ENCODE measurements at places on chromosomes 12 and 14.

DNA sequence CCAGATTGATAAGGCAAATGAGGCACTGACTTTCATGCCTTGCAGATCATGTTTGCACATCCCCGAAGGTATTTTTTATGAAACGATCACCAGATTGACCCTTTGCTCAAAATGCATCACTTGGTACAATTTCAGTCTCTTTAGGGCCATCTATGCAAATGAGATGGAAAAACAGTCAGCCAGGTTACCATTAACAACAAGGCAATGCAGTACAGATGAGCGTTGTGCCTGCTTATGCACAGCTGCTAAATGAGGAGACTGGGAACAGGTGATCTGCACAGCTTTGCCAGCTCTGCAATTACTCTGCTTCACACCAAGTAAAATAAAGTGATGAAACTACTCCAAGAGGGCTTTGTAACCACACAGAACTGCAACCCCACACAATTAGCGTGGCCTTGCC lies 26.1 kb upstream of the PLEKHG7 start:
- DNase-seq = no peak

DNA sequence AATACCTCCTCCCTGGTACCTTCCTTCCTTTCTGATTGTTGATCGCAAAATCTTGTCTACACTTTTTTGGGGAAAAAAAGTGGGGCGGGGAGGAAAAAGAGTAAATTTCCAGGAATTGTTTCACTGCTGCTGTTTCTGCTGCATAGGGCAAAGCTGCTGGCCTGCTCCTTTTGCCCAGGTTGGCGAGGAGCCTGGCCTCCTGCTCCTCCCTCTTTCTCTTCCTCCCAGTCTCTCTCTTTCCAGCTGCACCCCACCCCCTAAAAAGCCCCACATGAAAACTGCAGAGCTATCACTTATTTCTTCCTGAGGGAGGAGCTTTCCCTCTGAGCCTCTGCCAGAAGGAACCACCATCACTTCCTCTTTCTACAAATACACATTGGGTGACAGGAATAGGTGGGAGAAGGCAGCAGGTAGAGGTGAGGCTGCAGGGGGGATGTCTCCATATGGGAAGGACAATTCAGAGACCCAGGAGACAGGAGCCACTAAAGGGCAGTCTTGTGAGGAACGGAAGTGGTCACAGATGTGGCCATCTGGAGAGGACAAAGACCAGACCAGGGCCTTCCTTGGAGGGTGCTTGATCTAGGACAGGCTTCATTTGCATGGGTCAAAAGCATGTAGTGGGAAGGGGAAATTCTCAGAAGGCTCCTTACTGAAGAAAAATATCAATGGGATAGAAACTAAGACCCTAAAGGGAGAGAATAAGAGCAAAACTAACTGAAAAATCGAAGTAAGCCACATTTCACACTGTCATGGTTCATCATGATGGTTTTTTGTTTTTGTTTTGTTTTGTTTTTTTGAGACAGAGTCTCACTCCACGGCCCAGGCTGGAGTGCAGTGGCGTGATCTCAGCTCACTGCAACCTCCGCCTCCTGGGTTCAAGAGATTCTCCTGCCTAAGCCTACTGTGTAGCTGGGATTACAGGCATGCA lies 14.8 kb downstream of the ZBTB39 start:
- DNase-seq = no peak

DNA sequence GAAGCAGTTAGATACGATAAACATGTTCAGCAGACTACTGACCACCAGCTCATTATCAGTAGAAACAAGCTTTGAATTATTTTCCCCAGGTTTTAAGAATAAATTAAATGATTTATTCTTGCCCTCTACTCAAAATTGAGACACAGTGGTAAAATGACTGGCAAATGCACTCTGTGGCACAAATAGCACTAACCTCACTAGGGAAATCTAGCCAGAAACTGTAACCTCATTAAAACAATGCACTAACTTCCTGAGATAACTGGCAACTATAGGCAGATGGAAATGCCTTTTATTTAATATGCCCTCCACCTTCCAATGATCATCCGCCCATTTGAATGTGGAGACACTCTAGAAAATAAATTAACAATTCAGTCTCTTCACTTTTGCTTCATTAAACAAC lies 33.2 kb downstream of the CPNE8 start:
- DNase-seq = no peak

- DNase-seq = no peak
Observed at GRCh38 chr14:39055786-39056474, 47.1 kb downstream of the SEC23A start.

DNA sequence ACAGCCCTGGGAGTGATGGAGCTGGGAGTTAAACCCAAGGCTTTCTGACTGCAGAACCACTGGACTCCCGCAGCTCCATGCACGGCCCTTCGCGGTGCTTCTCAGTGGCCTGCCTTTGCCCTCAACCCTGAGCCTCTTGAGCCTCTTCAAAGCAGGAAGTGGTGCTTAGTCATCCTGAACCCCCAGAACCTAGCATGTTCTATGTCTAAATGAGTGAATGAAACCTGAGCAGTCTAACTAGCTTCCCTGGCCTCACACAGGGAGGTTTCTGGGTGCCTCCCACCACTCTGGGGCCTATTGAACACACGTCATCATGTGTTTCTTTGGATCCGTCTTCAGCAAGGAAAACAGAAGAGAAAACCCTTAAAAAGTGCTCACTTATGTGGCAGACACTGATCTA lies 117.9 kb upstream of the SFSWAP start:
- no peak for DNase-seq

DNA sequence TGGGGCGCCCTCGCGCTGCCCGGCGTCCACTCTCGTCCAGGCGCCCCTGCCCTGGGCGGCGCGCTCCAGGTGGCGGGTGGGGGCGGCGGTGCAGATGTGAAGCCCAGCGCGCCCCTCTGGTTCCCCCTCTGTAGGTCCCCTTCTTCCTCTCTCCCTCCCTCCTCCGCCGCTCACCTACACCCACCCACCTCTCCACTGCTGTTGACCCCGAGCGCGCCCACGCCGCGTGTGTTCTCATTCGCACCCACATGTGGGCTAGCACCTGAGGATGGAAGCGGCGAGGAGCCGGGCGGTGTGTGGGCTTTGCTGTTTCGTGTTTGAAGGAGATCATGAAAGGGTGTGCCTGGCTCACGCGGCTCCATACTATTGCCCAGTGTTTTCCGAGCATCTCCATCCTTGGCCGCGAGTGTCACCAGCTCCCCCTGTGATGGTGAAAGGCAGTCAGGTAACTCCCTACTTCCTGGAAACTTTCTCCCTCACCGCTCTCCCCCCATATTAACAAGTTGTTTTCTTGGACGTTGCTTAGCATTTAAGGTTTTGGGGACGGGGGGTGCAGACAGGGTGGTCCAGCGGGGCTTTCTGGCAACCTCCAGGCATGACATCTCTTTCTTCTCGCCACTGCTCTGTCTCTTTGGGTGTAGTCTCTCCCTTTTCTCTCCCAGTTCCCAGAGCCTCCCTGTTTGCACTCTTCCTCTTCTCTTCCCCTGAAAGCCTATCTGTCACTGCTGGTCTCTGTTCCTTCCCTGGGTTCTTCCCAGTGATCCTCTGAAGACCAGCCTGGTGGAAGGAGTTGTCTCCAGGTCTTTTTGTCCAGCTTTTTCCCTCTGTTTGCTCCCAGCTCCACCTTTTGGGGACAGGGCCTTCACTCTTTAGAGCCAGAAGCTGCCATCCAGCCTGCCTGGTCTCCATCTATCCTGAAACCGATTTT lies 1.6 kb downstream of the CACNA1C start:
- DNase-seq = no peak

GRCh38 chr14:72052356-72052755 lies 120.1 kb downstream of the RGS6 start:
- no peak for DNase-seq

DNA sequence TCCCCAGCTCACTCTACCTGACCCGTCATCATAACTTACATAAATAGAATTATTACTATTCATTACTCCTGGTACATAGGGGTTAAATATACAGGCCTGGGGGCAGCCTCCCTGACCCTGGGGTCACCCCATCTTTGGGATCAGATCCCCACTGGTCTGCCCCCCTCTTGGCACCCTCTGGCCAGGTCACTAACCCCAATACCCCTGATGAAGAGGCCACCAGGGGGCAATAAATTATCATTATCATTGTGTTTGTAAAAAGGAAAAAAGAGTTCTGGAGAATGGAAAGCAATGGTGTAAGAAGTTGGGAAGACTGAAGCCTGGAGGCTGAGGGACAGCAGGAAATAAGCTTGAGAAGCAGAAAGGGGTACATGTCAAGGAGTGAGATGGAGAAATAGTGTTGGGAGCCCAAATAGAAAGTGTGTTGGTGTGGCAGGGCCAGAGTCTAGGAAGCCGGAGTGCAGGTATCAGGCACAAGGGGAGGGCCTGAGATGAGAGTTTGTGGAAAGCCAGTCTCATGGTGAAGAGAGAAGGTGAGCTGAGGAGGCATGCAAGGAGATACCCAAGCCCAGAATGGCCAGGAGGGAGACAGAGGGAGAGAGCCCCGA lies 6.1 kb upstream of the AAAS start:
- DNase-seq = no peak

GRCh38 chr12:127559349-127560040 lies 707.5 kb upstream of the TMEM132C start:
- peak; percentile 3 for DNase-seq

DNA sequence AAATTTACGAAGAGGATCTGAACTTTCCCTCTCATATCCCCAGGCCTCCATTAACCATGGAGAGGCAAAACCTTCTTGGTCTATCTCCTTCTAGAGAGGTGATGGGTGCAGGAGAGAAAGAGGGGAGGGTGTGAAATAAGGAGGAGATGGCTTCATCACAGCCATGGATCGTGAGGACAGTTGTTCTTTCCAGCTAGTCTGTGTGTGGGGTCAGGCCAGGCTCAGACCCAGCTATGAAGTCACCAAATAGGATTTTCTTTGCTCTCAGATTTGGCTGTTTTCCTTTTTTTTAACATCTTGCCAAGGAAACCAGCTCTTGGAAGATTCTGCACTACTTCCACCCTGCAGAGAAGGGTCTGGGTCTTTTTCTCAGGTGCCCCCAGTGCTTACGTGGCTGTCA lies 64.9 kb upstream of the FAM181A start:
- no peak for DNase-seq

- DNase-seq = no peak
Observed at GRCh38 chr12:124411281-124411878, 116.5 kb downstream of the RFLNA start.

- DNase-seq = no peak
Observed at GRCh38 chr14:75453817-75454434, 26.1 kb downstream of the JDP2 start.

- DNase-seq = no peak
Observed at GRCh38 chr12:125836647-125837046, 771.4 kb downstream of the AACS start.

DNA sequence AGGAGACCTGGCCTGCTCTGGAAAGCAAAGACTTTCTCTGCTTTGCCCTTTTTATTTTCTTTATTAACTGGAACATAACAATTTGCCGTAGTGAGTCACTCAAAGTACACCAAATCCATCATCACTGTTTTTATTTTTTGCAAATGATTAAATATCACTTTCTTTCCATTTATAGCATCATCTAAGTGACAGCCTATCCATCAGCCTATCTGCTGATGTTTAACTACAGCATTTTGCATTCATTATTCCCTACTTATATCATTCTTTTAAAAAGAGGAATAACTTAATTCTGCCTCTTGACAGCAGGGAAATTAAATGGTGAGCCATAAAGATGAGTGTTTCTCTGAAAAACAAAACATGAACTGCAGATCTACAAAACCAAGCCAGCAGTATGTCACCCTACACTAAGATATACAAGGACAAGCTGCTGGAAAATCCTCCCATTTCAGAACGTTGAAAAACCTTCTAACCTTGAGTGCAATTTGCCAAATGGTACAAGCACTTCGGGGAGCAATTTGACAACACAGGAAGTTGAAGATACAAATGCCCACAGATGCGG lies 821.3 kb upstream of the TMEM132C start:
- DNase-seq = no peak

GRCh38 chr12:88144037-88144436 lies 1.9 kb downstream of the TMTC3 start:
- DNase-seq = no peak

DNA sequence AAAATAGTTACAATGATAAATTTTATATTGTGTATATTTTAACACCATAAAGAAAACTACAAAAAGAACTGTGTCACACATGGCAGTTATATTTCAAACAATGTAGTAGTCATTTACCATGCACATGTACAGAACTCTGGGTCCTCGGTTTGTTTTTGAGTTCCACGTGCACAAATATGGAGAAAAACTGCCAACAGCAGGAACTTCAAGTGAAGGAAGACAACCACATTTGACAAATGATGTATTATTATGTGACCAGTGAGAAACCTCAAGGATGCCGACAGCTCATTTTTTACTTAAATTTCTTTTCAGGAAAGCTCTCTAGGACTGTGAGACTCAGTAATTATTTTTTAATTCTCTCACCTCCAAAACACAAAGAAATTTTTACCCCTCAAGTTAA lies 244.2 kb upstream of the USP15 start:
- no peak for DNase-seq

- no peak for DNase-seq
Observed at GRCh38 chr12:49588721-49589516, 16.5 kb downstream of the FAM186B start.

- DNase-seq = no peak
Observed at GRCh38 chr12:7009512-7009911, 8.8 kb downstream of the LPCAT3 start.

DNA sequence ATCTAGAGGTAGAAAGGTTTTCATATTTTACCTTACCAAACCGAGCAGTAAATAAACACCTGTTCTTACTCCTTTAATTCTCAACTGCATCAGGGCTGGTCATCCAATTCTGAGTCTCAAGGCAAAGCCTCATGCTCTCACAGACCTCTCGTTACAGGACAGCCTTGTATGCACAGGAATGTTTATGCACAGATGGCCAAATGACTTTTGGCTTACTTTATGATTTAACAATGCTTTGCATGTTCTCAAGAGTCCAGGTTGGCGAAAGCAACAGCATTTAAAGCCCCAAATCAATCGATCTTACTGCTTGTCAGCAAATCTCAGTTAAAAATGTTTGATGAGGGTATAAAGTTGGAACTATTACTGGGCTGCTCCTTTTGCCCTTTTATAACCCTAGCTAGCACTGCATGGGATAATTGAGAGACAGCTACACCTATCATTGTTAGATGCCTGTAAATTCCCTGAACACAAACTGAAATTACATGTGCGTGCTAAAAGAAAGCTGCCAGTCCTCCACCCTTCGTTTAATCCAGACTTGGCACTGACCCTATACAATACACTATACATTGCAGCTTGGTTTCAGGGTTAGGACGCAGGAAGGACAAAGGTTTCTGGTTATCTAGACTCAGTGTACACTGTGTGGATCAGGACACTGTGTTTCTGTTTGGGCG lies 63.6 kb downstream of the TMCC3 start:
- no peak for DNase-seq

DNA sequence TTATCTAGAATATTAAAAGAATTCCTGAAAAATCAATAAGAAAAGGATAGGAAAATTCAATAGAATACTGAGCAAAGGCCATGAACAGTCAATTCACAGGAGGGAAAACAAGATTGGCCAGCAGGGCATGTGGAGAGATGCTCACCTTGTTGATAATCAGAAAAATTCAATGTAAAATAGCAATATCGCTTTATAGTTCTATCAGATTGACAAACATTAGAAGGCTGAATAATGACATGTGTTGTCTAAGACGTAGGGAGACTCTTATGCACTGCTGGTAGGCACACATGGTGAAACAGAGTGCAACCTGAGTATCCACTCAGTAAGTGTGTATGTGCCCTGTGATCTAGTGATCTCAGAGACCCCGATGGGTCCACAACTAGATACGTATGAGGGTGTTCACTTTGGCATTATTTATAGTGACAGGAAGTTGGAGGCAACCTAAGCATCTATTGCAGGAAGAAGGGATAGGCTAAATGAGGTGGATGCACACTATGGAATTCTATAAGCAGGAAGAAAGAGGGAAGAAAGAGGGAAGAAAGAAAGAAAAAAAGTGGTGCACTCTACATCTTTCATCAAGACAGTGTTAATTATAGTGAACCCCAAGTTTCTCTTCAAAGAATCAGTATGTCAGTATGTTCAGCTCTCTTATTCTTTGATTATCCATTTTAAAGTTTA lies 3.8 kb upstream of the ANKRD33 start:
- no peak for DNase-seq

Data from stimulated activated CD8-positive, alpha-beta memory T cell treated with anti-CD3 and anti-CD28 coated beads, Interleukin-15, amount 100 ng/mL, for 24 hours (primary cell).